Fibroblast of skin of scalp (primary cell): ENCODE measurements at places on chromosomes 7 and 10.
A peak's percentile ranks its signal among the peaks of the same experiment; 100 is the strongest.

DNA sequence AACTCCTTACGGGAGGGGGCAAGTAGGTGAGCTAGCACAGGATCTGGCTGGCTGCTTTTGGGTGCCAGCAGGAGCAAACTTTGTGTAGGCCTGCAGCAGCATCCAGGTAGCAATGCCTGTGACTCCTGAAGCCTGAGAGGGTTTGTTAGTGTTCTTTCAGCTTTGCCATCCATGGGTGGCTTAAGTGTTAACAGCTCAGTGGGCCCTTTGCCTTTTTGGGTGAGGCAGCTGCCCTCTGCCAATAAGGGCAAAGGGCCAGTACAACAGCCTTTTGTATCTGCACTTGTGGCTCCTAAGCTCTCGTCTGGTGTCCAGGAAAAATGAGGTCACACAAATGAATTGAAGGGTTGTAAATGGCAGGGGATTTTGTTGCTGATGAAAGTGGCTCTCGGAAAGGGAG, 359.0 kb upstream of the CHRM2 start:
- DNase-seq, result no peak

GRCh38 chr7:52249741-52250140, 785.7 kb upstream of the POM121L12 start:
- DNase-seq, result no peak

GRCh38 chr10:11035301-11035991, 17.8 kb downstream of the CELF2 start:
- peak; percentile 69 for DNase-seq

GRCh38 chr7:156019776-156020565, 207.7 kb upstream of the SHH start:
- DNase-seq, result no peak

GRCh38 chr10:87861566-87861952, 1.8 kb downstream of the KLLN start:
- peak; percentile 59 for DNase-seq
